ENCODE measurements at places on chromosomes 5 and 9.
A peak's percentile ranks its signal among the peaks of the same experiment; 100 is the strongest.

GRCh38 chr5:95060098-95060497, 224.8 kb downstream of the MCTP1 start:
- DNase-seq, result no peak

- DNase-seq, result peak; percentile 13
Measured at GRCh38 chr5:37553720-37554404, 174.7 kb downstream of the WDR70 start.

DNA sequence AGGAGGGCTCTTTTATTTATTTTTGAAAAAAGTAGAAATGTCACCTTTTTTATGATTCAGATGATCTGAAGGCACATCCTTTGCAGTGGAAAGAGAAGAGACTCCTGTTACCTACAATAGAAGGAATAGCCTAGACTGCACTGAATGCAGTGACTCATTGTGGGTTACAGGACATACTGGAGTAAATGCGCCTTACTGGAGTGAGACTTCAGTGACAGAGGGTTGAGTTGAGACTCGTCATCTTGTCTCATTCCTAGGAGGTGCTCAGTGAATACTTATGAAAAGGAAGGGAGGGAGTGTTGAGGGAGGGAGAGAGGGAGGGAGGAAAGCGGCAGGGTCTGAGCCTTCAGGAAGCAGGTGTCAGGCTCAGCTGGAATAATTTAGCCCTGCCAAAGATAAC, 25.2 kb downstream of the ANKRA2 start:
- DNase-seq, result no peak

DNA sequence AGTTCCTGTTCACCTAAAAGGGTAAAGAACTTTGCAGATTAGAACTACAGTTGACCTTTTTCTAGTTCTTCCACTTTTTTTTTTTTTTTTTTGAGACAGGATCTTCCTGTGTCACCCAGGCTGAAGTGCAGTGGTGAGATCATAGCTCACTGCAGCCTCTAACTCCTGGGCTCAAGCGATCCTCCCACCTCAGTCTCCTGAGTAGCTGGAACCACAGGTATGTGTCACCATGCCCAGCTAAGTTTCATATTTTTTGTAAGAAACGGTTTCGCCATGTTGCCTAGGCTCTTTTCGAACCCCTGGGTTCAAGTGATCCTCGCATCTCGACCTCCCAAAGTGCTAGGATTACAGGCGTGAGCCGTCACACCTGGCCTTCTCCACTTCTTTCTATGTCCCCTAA, 39.7 kb upstream of the TNFAIP8 start:
- DNase-seq, result no peak

- no peak for DNase-seq
Measured at GRCh38 chr9:136107155-136107952, 11.3 kb downstream of the TMEM250 start.

DNA sequence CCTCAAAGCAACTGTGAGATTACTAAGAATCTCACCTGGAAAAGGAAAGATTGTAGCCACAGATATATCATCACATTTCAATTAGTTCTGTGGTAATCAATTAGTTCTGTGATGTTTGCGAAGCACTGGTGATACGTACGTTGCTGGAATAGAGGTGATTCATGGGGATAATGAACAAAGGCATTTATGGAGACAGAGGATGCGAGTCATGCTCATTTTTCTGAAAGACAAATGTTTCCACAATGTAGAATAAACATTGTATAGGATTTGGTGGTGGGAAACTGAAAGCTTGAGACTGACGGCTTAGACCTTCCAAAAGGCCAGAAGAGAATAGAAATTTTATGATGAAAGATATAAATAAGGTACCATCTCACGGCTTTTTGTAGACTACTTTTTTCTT, 507.3 kb upstream of the TYRP1 start:
- DNase-seq, result peak; percentile 7

DNA sequence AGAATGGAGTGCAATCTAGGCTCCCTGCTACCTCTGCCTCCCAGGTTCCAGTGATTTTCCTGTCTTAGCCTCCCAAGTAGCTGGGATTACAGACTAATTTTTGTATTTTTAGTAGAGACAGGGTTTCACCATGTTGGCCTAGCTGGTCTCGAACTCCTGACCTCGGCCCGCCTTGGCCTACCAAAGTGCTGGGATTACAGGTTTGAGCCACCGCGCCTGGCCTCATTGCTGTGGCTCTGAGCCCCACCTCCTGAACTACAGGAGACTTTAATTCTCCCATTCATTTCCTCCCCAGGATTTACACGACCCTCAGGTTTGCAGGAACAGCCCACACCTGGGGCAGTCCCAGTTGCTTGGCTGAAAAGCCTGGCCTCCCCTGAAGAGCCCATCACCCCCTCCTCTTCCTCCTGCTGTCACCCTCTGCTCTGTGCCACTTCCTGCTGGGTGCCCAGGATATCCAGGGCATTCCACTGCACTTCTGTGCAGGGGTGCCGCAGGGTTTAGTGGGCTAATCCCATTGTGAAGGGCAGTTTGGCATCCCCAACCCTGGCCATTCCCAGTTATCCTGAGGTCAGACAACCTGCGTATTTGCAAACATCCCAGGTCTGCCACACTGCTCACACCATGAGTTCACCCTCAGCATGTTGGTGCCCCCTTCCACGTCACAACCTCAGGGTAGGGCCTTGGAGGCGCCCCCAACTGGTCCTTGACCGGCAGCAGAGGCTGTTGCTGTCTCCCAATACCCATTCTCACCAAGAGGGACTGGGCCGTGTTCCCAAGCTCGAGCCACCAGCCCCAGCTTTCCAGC, 265.0 kb upstream of the IRX4 start:
- no peak for DNase-seq

DNA sequence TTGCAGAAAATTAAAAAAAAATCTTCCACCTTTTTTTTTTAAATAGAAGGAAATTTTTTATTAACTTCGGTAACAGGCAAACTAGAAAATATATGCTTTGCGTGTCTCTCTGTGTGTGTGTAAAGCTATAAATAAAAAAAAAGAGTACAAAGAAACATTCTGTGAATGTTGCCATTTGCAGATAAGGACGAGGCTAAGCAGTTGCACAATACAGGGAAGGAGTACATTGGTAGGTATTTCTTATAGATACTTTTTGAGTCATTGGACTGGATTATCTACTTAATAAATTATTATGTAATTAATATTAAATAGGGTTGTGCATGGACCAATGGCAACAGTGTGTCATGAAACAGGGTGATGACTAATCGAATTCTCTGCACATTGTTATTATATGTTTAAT, 102.4 kb downstream of the CAMK4 start:
- no peak for DNase-seq

DNA sequence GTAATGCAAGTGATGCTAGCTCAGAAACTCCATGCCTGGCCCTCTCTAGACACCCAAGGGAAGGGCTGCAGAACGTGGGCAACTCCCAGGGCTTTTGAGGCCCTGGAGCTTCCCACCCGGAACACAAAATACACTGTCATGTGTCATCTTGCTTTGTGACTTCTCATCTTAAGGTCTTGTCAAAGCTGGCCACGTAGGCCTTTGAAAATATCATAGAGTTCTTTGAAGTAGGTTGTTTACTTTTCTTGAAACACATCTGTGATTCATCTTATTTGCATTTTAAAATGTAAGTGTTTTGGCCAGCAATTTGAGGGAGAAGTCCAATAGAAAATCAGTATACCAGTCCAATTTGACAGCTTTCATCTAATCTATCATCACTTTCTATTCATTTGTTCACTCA, 40.2 kb upstream of the PALM2AKAP2 start:
- no peak for DNase-seq

DNA sequence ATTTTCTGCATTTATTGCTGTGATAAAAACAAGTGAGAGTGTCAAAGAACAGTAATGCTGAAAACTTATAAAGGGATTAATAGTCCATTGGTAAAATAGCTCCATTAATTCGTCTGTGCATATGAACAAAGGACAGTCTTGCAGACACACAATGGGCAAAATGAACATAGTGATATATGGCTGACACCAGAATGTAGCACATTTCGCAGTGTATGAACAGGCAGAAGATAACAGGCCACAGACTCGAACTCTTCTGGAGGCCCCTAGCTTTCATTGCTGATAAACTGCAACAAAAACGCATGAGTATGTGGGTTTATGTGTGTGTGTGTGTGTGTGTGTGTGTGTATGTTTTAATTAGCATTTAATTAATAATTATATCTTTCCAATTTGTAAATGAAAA, 354.8 kb downstream of the TAF11L14 start:
- no peak for DNase-seq

DNA sequence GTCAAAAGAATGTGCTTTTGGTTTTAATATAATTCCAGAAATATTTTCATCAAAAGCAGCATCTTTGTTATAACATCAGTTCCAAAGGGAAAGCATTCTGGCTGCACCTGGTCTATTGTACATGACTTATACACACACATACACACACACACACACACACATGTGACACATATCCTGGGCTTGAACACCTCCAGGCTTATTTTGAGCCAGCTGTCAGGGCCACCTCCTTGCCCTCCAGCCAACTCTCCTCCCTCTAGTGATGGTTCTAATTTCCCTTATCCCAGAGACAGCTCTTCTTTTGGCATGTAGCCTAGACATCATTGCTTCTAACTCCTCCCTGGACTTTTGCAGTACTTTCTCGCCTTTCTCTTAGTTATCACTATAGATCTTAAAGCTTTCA, 115.0 kb downstream of the PIK3R1 start:
- no peak for DNase-seq

DNA sequence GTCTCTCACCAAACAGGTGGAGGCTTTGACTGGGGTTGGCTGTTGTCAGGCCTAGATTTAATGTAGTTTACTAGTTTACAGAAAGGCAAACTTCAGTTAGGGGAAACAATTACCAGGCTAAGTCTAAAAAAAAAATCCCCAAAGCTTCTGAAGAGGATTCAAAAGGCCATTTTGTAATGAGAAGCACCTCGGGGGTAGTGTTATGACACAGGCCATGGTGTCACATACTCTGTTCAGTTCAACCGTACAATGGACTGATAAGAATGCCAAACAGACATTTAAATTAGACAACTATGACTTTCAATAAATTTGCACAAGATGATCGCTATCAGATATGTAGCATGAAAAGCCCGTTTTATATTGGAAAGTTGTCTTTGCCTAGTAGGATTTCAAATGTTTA, 120.1 kb upstream of the PCA3 start:
- DNase-seq, result no peak

DNA sequence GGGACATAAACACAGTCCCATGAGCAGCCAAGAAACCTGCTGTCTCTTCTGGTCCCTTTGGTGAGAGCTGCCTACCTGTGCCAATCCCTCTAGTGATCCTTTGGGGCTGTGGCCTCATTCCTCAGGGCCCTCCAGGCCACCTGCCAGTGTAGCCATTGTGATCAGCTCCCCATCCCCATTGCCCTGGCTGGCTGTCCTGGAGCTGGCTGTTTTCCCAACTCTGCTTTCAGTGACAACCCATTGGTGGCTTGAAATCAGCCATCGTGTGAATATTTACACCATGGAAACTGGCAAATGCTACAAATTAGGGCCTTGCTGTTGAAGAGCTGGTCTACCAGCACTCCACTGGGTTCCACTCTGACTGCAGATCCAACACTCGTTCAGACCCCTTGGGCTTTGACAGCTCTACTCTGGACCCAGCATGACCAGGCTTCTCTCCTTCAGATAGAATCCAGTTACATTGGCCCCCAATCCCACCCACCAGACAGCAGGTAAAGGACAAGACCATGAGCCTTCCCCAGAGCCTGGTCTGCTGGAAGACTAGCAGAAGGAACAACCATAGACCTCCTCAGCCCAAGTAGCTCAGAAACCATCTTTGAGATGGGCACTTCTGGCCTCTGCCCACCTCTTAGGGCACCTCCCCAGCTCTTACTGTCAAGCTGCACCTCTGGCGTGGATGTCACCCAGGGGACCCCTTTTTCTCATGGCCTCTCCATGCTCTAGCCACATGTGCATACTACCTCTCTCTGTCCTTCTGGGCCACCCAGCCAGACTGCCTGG, 69.2 kb upstream of the NEK6 start:
- no peak for DNase-seq

DNA sequence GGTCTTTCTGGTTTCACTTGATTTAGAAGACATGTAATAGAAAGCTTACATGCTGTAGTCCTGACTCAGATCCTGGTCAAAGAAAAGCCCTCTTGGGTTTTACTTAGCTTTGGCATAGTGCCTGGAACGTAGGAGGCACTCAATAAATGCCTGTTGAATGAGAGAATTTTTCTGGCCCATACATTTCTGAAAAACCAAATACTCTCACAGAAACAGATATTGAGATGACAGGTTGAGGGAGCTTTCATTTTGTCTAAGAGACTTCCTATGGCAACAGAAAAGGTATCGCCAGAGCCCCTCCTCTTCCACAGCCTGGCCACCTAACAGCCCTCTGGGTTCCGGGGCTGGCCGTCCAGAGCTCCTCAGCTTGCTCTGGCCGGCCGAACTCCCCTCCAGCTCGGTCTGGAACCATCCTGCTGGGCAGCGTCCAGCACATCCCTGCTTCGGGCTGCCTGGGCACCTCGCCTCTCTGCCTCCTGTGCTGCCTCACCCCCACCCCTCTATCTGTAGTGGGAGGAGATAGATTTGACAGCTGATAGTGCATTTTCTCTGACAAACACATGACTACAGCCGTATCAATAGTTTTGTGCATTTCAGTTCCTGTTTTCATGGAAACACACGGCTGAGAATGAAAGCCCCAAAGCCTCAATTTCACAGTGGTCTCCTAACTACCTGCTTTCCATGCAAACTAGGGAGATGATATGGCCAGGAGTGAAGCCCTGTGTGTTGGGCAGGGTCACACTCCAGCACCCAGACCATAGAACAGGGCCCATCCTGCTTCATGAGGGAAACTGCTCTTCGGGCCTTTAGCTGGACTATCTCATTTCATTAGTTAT, 1.1 kb downstream of the IL4 start:
- DNase-seq, result peak; percentile 92
